Breast epithelium (tissue), 4 donors: ENCODE measurements at places on chromosomes 5 and 9. TPM values are rescaled to one million over a fixed set of nuclear protein-coding genes. Genes with fewer than 3 reads are reported as not detected.

Gene RAB24
- 21.4 TPM for total RNA-seq

Gene APBA1
- total RNA-seq: 6.9 TPM

Gene DMXL1
- 91.2 TPM for total RNA-seq

GRCh38 chr9:93952784-93953495, 2.2 kb downstream of the BARX1 start:
- no peak for DNase-seq

DNA sequence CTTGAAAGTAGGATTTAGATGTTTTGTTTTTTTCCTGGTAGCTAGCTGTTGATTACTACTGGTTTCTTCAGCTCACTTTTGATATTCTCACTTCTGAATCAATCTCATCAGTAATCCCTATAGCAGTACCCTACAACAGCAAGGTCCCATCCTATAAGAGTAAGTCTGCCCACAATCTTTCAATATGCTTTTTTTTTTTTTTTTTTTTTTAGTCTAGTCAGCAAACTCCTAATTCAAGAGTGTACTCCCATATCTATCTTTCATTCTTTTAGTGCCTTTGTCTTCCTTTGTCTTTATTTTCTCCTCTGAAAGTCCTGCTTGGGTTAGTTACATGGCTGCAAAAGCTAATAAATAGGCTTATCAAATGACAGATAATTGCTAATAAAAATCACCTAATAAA, 362.4 kb upstream of the RIOK2 start:
- no peak for DNase-seq
